KG1 (cell line): ENCODE measurements at places on chromosomes 2 and 18.

- no peak for DNase-seq
These were observed 114.8 kb downstream of the COPS8 start for GRCh38 chr2:237200462-237200861.

GRCh38 chr2:128566671-128567070 is 248.0 kb upstream of the HS6ST1 start:
- no peak for DNase-seq

DNA sequence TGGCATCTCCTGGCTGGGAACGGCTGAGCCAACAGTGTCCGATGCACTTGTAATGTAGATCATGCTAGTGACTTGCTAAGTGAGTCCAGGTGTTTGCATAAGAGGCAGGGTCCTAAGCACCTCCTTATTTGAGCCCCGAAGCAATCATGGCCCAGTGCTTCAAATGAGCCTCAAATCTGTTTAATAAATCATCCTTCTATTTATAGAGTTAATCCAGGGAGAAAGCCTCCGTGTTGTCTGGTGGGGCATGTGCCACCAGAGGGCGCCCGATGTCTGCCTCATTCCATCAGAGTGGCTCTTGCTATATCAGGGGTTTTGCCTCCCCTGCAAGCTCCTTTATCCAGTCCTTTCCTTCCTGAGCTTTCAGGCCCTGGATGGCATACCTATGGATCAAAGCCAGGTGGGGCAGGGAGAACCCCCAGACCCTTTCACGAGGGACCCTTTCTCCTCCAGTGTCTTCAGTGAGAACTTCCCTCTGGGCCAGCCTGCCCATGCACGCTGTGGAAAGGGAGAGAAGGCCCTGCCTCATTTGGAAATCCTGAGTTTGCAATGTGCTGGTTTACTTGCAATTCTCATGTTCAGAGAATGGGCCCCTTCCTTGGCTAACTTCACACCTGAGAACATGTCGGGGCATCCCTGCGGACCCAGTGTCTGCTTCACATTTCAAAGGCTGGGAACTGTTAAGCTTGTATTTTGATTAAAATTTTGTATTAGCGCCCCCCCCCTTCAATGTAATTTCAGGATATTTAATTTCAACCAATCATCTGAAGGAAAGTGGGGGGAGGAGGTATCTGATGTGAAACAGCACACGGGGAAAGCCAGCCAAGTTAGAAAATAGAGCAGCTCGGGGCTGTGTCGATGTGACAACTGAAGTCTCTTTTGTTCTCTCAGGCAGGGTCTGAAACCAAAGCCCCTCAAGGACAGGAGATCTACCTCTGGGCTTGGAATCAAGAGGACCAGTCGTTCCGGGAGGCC is 39.7 kb downstream of the RDH14 start:
- peak; percentile 10 for DNase-seq

DNA sequence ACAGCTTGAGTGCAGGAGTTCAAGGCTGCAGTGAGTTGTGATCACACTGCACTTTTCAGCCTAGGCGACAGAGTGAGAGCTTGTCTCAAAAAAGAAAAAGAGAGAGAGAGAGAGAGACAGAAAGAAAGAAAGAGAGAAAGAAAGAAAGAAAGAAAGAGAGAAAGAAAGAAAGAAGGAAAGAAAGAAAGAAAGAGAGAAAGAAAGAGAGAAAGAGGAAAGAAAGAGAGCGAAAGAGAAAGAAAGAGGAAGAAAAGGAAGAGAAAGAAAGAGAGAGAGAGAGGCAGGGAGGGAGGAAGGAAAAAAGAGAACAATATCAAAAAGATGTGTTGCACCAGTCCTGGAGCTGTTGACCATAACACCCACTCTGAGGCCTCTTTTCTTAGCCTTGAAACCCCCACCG is 89.8 kb upstream of the MBOAT2 start:
- no peak for DNase-seq

DNA sequence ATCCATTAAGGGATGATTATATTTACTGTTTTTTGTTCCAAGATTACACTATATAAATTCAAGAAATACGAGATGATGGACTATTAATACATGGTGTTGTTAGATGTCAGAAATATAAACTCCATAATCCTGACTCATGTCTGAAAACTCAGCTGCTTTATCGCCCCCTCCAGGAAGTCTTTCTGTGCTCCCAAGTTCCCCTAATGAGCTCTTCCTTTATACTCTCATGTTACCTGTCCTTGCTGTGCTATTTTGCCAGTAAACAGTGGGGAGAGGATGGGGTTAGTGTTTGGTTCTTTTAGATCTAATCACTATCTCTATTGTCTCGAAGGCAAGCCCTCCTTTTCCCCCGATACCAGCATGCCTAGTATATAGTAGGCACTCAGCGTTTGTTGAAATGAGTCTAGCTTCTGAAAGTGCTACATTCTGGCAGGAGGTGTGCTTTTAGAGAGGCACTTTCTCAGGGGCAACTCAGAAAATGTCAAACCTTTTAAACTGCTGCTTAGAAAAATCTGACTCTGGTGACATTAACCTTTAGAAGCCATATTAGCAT is 21.4 kb upstream of the BARD1 start:
- no peak for DNase-seq

GRCh38 chr2:240632306-240632721 is 7.0 kb downstream of the GPR35 start:
- DNase-seq: no peak

DNA sequence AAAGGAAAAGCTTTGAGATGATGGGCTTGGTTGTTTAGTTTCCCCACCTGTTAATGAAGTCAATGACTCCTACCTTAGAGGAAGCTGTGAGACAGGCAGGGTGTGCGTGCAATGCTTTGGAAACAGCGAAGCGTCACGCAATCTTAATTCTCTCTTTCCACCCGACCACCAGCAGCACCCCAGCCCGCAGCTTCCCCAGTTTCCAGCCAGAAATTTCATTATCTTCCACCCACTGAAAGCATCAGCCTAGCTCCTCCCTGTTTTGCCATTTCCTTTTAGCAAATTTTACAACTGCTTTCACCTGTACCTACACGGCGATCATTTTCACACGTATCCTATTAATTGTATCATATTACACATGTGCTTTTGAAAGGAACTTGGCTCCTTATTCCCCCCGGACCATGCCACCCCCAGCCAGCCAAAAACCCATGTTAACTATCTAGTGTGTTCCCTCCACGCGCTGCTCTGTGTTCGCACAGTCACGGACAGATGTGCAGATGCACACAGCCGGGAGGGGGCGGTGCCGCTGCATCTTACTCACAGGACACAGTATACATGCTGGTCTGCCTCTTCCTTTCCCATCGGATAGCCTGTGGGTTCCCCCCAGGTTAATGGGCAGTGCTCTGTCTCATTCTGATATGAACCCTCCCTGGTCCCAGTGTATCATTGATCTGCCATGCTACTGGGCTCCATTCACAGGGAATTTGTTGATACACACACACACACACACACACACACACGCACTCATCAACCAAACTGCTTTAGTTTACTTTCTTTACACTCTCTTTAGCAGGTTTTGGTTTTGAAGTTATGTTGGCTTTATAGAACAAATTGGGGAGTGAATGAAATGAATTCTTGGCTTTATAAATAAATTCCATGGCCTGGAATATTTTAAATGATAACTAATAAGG is 22.4 kb downstream of the CYP27C1 start:
- peak; percentile 25 for DNase-seq

- DNase-seq: no peak
These were observed 5.1 kb upstream of the PPP1CB start for GRCh38 chr2:28746429-28747111.

GRCh38 chr2:145931781-145932395 is 1412.0 kb upstream of the ZEB2 start:
- no peak for DNase-seq

DNA sequence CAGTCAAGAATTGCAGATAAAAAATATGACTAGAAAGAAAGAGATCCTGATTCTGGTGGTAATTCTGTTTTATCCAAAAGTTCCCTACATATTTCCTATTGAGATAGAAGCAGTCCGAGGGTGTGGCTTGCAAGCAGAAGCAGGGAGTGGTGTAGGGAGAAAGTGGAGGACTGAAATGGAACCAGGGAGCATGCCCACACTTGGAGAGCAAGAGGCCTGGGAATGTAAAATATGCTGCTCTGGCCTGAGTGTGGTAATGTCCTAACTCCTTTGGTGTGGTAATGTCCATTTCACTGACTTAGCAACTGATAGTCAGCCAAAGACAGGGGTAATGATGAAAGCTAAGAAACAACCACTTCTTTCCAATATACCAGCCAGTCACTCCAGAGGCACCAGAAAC is 30.1 kb upstream of the FMNL2 start:
- DNase-seq: no peak

DNA sequence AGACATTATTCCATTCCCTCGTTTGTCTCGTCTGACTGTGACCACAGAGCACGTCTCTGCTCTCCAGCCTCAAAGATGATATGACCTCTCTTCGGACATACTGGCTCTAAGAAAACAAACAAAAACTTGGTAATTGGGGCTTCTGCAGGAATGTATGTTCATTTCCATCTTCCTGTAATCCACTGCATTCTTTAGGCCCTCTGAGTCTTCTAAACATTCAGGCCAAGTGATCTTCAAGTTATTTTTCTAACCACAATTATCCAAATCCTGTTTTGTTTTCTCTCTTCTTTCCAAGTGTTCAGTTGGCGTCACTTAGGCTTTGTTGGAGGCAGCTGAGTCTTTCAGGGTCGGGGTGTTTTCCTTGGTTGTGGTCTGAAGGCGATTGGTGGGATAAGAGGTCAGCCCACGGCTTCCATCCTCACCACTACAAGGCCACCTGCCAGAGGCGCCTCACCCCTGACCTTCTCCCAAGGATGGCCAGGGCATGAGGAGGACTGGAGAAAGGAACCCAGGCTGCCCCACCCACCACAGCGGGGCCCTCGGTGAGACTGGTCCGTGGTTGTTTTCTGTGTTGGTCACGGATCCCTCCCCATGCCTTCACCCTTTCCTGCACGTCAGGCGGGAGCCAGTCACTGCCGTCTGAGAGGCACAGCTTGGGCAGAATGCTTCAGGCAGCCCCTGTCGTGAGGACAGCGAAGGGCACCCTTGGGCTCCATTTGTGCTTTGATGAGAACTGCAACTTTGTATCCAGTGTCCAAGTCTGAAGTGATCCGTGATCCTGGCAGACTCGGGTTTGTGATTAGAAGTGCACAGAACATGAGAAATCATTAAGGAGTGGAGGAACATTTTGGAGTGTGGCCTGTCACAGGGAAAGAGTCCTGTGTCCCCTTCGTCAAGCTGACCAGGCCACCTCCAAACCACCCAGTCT is 88.6 kb upstream of the FHL2 start:
- no peak for DNase-seq

- no peak for DNase-seq
These were observed 262.8 kb downstream of the FBXO15 start for GRCh38 chr18:73884868-73885267.

DNA sequence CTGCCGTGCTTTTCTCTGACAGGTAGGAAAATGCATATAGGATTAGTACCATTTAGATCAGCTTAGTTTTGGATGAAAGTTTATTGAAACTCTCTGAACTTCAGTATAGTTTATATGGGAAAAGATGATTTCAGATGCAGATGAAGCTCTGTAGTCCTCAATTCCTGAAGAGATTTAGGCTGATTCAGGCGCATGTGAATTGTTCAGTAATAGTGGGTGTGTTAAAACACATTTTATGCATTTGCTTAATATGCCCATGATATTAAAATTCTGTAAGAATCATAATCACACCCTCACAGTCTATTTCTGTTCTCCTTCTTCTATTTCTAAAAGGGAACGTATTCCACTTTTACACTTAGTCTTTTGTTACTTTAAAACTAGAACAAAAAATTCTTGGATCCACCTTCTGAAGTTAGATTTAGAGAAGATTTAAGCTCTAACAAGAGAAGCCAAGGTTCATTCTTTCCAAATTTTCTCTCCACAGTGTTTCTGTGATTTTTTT is 44.5 kb upstream of the FAM237A start:
- DNase-seq: no peak

GRCh38 chr2:134348239-134348638 is 94.4 kb downstream of the MGAT5 start:
- DNase-seq: no peak

- no peak for DNase-seq
These were observed 41.4 kb downstream of the SCN3A start for GRCh38 chr2:165162466-165162865.

- DNase-seq: no peak
These were observed 66.2 kb upstream of the KLF7 start for GRCh38 chr2:207231967-207232366.

- DNase-seq: no peak
These were observed 188.0 kb upstream of the SPHKAP start for GRCh38 chr2:228369400-228370031.

DNA sequence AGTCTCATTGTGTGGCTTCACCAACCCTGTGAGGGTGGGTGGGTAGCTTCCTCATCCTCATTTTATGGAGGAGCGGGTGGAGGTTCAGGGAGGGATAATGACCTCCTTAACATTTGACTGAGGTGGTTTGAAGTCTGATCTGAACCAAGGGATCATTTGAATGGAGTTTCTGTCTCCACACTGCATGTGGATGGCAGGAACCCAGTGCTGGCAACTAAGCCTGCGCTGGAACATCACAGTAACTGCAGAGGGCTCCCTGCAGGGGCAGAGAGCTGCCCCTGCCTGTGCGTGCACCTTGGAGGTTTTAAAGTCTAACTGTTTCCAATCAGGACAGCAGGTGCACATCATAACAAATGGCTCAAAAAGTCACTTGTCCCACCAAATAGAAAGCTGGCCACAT is 3.3 kb downstream of the AGAP1 start:
- no peak for DNase-seq

- no peak for DNase-seq
These were observed 113.9 kb downstream of the MREG start for GRCh38 chr2:215899141-215900074.

DNA sequence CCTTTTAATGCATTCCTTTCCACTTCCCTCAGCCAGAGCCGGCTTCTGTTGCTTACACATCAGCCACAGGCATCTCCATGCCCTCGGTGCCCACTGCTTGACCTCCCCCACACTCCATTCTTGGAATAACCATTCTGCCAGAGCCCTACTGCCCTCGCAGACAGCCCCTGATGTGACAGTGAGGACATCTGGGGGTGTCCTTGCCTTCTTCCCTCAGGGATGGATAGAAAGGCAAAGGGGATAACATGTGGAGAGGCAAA is 6.4 kb upstream of the NPPC start:
- DNase-seq: no peak

GRCh38 chr2:33746208-33746800 is 147.2 kb upstream of the FAM98A start:
- DNase-seq: no peak

GRCh38 chr18:42041793-42042192 is 86.8 kb downstream of the PIK3C3 start:
- DNase-seq: no peak

DNA sequence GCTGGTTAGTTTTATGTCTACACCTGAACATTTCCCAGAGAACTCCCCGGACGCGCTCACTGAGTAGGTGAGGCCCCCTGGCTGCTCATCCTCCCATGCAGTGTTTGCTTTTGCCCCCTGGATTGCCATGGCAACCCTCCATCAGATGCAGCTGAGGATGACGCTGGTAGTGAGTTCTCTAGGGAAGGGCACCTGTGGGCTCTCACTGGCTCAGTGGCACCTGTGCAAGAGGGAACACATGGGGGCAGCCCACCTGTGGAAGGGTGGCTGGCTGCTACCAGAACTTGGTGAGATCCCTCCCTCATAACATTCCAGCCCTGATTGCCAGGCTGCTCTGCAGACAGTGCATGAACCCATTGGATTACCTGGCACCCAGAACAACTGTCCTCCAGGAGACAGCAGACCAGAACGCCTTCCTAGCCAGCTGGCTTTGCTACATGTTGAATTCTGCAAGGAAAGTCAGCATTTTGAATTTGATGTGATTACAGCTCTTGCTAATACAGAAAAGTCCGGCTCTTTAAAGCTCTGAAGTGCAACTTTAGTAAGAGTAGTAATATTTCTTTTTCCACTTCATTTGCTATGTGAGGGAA is 21.7 kb downstream of the COA5 start:
- no peak for DNase-seq

GRCh38 chr2:132668987-132669907 is 758 bp downstream of the LYPD1 start:
- DNase-seq: no peak
